CD4-positive, alpha-beta T cell (primary cell): ENCODE measurements at places on chromosomes 11 and 22.
A peak's percentile ranks its signal among the peaks of the same experiment; 100 is the strongest.

DNA sequence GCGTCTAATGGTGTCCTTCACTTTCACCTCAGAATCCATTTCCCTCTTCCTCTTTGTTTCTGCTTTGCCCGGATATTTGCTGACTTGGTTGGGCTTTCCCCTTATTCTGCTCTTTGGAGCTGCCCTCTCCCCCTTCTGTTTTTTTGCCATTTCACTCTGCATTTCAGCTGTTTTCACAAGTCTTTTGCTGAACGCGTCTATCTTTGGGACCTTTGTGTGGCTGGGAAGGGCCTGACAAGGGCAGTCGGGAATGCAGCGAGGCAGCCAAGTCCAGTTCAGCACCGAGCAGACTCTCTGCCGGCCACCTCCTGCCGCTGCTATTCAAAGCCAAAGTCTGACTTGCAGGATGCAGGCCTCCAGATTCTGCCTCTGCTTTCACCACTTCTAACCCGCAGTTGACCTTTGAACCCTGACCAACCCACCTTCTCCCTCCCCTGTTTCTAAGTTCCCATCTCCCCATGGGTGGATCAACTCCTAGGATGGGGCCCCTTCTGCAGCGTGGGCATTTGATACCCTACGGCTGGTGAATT lies 38.2 kb downstream of the FEZ1 start:
- H3K4me1 ChIP-seq, result no peaks in the 10 kb centered on the region
- H3K27me3 ChIP-seq, result no peaks in the 10 kb centered on the region
- H3K36me3 ChIP-seq, result no peaks in the 10 kb centered on the region
- H3K27ac ChIP-seq, result no peak overlapping the region

GRCh38 chr11:23684701-23685100 lies 812.2 kb upstream of the LUZP2 start:
- no peaks in the 10 kb centered on the region for H3K27me3 ChIP-seq
- no peak overlapping the region for H3K27ac ChIP-seq

- DNase-seq, result no peak
- no peaks in the 10 kb centered on the region for H3K4me1 ChIP-seq
- H3K4me3 ChIP-seq, result no peak overlapping the region
- no peaks in the 10 kb centered on the region for H3K27me3 ChIP-seq
- no peak overlapping the region for H3K27ac ChIP-seq
Observed at GRCh38 chr11:79236541-79236971, 204.3 kb downstream of the TENM4 start.

DNA sequence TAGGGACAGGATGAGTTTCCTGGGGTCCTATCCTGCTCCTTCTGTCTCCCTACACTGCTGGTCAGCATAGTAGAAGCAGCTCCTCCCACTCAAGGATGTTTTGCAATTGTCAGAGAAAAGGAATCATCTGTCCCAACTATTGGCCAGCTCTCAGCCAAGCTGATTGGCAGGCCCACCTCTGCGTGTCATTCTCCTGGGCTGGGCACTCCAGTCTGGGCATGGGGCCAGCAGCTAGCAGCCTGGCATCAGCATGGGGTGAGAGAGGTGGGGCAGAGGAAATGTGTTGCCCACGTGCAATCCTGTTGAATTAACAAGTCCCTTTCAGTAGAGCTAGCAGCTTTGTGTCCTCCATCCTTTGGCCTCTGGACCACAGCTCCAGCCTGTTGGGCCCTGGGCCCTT lies 14.1 kb downstream of the ANKK1 start:
- H3K27me3 ChIP-seq, result no peaks in the 10 kb centered on the region
- DNase-seq, result no peak
- no peak overlapping the region for H3K4me3 ChIP-seq

- no peak overlapping the region for H3K4me3 ChIP-seq
- H3K4me1 ChIP-seq, result no peaks in the 10 kb centered on the region
- no peak overlapping the region for H3K27ac ChIP-seq
- no peaks in the 10 kb centered on the region for H3K36me3 ChIP-seq
- no peaks in the 10 kb centered on the region for H3K27me3 ChIP-seq
- DNase-seq, result no peak
Observed at GRCh38 chr11:22273781-22274180, 64.4 kb upstream of the SLC17A6 start.

GRCh38 chr22:30038219-30038618 lies 42.0 kb upstream of the HORMAD2 start:
- no peak overlapping the region for H3K27ac ChIP-seq
- no peaks in the 10 kb centered on the region for H3K27me3 ChIP-seq
- no peaks in the 10 kb centered on the region for H3K36me3 ChIP-seq

- peaks cover 8% of the 10 kb centered on the region for H3K27me3 ChIP-seq
- no peaks in the 10 kb centered on the region for H3K4me1 ChIP-seq
- no peaks in the 10 kb centered on the region for H3K36me3 ChIP-seq
- no peak overlapping the region for H3K27ac ChIP-seq
- DNase-seq, result no peak
Observed at GRCh38 chr11:13118194-13118593, 109.1 kb downstream of the RASSF10 start.

DNA sequence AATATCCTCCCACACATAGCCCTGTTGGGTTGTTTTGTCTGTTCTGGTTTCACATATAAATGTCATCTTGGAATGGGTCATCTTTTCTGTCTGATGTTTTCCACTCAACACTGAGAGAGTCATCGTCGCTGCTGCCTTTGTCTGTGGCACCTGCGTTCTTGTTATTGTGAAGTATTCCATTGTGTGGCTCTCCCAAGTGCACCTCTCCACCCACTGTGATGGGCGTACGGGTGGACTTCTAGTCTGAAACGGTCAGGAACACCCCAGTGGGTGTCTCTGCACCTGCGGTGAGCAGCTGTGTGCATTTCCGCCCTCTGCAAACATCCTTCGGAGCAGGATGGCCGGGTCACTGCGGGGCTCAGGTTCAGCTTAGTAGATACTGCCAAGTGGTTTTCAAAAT lies 34.5 kb upstream of the RTL6 start:
- H3K4me3 ChIP-seq, result no peak overlapping the region
- no peaks in the 10 kb centered on the region for H3K4me1 ChIP-seq

GRCh38 chr11:122156940-122157382 lies 40.9 kb upstream of the BLID start:
- no peaks in the 10 kb centered on the region for H3K36me3 ChIP-seq
- no peak overlapping the region for H3K27ac ChIP-seq

DNA sequence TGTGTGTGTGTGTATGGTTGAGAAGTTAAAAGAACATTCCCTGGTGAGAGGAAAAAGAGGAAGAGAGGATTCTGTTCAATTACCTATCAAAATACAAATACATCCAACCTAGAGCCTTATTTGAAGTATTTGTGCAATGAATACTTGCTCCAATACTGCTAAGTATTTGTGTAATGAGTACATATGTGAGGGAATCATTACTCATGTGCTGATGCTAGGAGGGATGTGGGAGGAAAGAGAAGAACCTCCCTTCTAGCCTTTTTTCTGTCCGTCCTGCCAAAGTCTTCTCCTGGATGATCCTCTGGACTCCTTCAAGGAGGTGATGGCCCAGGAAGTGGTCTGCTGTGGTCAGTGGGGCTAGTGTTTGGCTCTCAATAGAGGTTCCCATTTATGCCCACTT lies 36.0 kb upstream of the ACCSL start:
- no peaks in the 10 kb centered on the region for H3K36me3 ChIP-seq
- no peak for DNase-seq
- H3K27me3 ChIP-seq, result no peaks in the 10 kb centered on the region

- no peaks in the 10 kb centered on the region for H3K4me1 ChIP-seq
- DNase-seq, result no peak
- H3K27ac ChIP-seq, result no peak overlapping the region
- no peak overlapping the region for H3K4me3 ChIP-seq
Observed at GRCh38 chr22:48245196-48245485, 1482.7 kb downstream of the TBC1D22A start.

DNA sequence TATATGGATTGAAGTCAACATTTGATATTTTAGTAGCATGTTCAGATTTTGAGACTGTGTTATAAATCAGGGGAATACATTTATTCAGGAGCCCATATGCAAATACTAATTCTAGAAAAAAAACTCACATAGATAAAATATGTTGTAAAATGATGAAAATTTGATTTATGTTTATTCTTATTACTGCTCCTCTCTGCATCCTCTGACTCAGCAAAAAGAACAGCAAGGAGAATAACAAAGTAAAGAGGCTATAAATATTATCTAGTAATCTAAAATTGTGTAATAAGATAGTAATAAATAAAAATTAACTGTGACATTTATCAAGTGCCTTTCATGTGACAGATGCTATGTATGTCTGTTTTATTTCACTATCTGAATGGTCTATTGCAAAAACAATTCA lies 507.2 kb upstream of the ANO3 start:
- H3K4me1 ChIP-seq, result no peaks in the 10 kb centered on the region
- DNase-seq, result no peak
- no peak overlapping the region for H3K27ac ChIP-seq
- no peaks in the 10 kb centered on the region for H3K36me3 ChIP-seq
- no peak overlapping the region for H3K4me3 ChIP-seq
- H3K27me3 ChIP-seq, result no peaks in the 10 kb centered on the region

GRCh38 chr11:25727944-25728343 lies 604.0 kb upstream of the ANO3 start:
- DNase-seq, result no peak
- H3K4me3 ChIP-seq, result no peak overlapping the region
- H3K4me1 ChIP-seq, result no peaks in the 10 kb centered on the region
- no peaks in the 10 kb centered on the region for H3K36me3 ChIP-seq
- H3K27ac ChIP-seq, result no peak overlapping the region

- H3K36me3 ChIP-seq, result peaks cover 18% of the 10 kb centered on the region
- H3K27me3 ChIP-seq, result no peaks in the 10 kb centered on the region
- H3K4me1 ChIP-seq, result no peaks in the 10 kb centered on the region
- no peak overlapping the region for H3K4me3 ChIP-seq
Observed at GRCh38 chr11:73011126-73011817, 130.8 kb downstream of the FCHSD2 start.

DNA sequence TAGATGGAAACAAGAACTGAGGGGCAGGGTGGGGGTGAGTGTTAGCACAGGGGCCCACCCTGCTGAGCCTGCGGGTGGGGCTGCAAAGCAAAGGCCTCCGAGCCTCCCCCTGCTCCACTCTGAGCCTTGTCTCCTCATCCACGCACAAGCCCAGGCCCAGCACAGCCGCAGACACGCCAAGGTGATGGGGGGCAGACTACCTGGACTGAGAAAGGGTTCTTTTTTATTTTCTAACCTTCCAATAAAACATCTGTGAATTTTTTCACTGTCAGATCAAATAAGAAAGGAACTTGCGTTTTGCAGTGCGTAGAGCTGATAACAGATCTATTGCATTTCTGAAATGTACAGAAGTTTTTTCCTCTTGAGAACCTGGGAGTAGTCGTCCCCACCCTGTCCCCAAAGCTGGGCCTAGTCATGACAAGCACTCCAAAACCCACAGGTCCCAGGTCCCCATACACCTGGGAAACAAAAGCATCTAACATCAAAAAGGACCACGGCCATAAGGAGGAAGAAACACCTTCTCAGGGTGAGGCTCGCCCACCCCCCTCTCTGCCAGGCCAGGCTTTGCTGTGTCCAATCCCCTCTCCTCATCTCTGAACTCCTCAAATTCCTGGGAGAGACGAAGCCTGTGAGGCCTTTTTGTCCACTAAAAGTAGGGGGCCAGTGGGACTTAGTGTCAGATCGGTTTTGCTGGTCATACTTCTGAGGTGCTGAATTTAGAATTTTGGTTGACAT lies 22.7 kb upstream of the CD5 start:
- peak overlapping the region; percentile 94 for H3K27ac ChIP-seq
- H3K36me3 ChIP-seq, result no peaks in the 10 kb centered on the region
- no peaks in the 10 kb centered on the region for H3K27me3 ChIP-seq
- peaks cover 75% of the 10 kb centered on the region for H3K4me1 ChIP-seq

GRCh38 chr22:23777776-23778576 lies 5.3 kb downstream of the MMP11 start:
- H3K27me3 ChIP-seq, result no peaks in the 10 kb centered on the region
- H3K36me3 ChIP-seq, result no peaks in the 10 kb centered on the region
- no peak overlapping the region for H3K27ac ChIP-seq
- H3K4me1 ChIP-seq, result peaks cover 7% of the 10 kb centered on the region
- no peak overlapping the region for H3K4me3 ChIP-seq
- DNase-seq, result no peak

- DNase-seq, result no peak
- no peak overlapping the region for H3K27ac ChIP-seq
- H3K4me1 ChIP-seq, result peaks cover 15% of the 10 kb centered on the region
- H3K4me3 ChIP-seq, result no peak overlapping the region
- no peaks in the 10 kb centered on the region for H3K27me3 ChIP-seq
Observed at GRCh38 chr11:104956528-104956927, 11.8 kb downstream of the CASP4 start.

- no peaks in the 10 kb centered on the region for H3K4me1 ChIP-seq
- no peak for DNase-seq
- no peaks in the 10 kb centered on the region for H3K36me3 ChIP-seq
- H3K27me3 ChIP-seq, result no peaks in the 10 kb centered on the region
Observed at GRCh38 chr11:103618528-103618927, 417.9 kb upstream of the DDI1 start.
